ENCODE measurements at places on chromosomes 6 and 20.

DNA sequence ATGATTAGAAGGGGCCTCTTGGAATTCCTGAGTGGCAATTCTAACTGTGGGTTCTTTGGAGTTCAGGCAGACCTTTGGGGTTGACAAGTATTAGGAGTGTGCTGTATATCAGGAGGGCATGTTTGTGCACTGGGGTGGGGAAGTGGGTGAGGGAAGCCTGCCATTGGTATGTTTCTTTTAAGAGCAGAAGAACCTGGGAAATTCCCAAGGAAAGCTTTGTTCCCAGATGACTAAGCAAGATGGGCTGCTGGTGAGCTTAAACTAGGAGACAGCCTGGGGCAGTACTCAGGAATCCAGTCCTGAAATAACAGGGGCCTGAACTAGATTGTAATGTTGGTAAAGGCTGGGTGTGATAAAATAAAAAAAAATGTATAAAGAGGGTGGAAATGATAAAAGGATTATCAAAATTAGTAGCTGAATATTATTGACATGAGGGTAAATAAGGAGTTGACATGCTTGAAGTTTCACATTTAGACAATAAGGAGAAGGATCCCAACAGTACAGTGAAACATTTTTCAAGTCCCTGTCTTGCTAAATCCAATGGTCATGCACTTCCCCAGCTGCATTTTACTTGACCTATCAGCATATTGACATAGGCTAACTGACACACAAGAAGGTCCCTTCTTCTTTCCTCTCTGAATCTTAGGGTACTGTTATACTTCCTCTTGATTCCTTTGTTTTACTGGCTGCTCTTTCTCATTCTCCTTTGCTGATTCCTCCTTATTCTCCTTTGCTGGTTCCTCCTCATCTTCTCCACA lies 18.4 kb upstream of the IFNGR1 start:
- no peak for DNase-seq

- DNase-seq: no peak
These were observed 449.9 kb downstream of the DHX35 start for GRCh38 chr20:39412091-39412490.

- no peak for DNase-seq
These were observed 62.7 kb upstream of the TRAF3IP2 start for GRCh38 chr6:111668410-111668809.

- DNase-seq: no peak
These were observed 84.9 kb upstream of the TGM3 start for GRCh38 chr20:2210646-2211552.

DNA sequence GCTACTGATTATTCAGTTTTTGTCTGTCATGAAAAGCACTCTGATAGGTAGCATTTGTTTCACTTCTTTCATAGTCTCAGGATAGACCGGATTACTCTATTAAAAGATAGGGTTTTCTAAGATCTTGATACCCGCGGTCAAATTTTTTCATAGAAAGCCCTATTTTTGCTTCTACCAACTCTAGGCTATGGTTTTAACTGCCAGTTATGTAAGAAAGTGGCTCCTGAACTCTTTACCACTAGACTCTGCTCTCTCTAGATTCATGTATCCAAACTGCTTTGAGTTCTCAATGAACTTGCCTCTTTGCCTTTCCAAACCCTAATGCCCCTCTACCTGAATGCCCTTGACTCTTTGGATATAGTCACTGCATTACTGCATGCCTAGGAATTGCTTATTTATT lies 70.3 kb downstream of the HIVEP1 start:
- DNase-seq: no peak

DNA sequence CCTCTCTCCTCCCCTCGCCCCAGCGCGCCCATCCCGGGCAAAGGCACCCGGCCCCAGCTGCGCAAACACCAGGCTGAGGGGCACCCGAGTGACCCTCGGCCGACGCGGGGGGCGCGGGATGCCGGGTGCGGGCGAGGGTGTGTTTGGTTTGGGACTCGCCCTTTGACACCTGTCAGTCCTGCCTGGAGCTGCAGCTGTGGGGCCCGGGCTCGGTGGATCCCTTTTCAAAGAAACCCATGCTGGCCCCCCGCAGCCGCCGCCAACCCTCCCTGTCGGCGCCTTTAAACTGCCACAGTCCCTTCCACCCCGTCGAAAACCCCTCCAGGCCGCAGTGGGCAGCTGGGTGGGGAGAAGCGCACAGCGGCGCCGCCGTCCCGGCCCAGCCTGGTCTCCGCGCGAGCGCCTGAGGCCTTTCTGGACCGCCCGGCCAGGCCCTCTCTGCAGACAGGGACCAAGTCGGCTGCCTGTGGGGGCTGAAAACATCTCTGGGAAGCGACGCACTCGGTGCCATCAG lies 5.5 kb downstream of the FOXQ1 start:
- no peak for DNase-seq

- no peak for DNase-seq
These were observed 1176.8 kb upstream of the ADGRB3 start for GRCh38 chr6:67458265-67458664.

GRCh38 chr6:170313716-170314295 lies 7.2 kb downstream of the FAM120B start:
- DNase-seq: no peak

- DNase-seq: no peak
These were observed 70.0 kb upstream of the SRSF6 start for GRCh38 chr20:43387737-43388136.

- no peak for DNase-seq
These were observed 16.1 kb upstream of the PLG start for GRCh38 chr6:160685762-160686450.

- no peak for DNase-seq
These were observed 267.4 kb upstream of the THEMIS start for GRCh38 chr6:128168244-128168643.

GRCh38 chr6:166375013-166375412 lies 7.7 kb downstream of the MPC1 start:
- no peak for DNase-seq

Data from hematopoietic multipotent progenitor cell treated with erythropoietin and hydrocortisone succinate and interleukin-3 and kit ligand, for 17 days (in vitro differentiated cells).